Hematopoietic multipotent progenitor cell (in vitro differentiated cells): ENCODE measurements at places on chromosomes 7 and 10.

DNA sequence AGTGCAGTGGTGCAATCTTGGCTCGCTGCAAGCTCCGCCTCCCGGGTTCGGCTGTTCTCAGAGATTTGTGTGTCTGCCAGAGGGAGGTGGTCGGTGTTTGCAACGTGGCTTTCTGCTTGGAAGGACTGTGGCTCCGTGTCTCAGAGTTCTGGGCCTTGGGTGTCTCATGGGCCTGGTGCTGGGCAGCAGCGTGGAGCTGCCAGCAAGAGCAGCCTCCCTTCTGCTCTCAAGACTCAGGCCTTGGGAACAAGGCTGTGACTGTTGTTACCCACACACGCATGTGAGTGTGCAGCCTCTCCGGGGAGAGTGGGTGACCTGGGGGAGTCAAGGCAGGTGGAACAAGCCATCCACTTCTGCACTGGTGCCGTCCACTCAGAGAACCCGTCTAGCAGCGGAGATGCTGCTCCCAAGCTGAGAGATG, 52.0 kb downstream of the VIPR2 start:
- no peak for DNase-seq

- DNase-seq = no peak
Observed at GRCh38 chr10:4483811-4484210, 342.2 kb upstream of the AKR1E2 start.

GRCh38 chr10:51800121-51800520, 100.7 kb upstream of the CSTF2T start:
- no peak for DNase-seq

DNA sequence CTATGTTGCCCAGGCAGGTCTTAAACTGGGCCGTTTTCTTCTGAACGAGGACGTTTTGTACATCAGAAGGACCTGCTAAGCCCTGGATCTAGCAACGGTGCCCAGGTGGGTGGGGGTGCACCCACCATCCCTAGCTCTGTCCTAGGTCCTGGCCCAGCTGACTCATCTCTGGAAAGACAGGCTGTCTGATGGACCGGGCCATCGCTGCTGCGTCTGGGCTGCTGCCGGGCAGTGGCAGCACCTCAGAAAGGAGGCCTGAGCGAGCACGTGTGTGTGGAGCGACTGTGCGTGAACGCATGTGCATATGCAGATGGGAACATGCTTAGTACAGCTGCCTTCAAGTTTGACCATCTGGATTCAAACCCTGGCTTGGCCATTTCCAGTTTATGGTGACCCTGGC, 7.3 kb upstream of the ELFN1 start:
- no peak for DNase-seq

GRCh38 chr7:127654404-127655394, 2.7 kb downstream of the SND1 start:
- DNase-seq = no peak

DNA sequence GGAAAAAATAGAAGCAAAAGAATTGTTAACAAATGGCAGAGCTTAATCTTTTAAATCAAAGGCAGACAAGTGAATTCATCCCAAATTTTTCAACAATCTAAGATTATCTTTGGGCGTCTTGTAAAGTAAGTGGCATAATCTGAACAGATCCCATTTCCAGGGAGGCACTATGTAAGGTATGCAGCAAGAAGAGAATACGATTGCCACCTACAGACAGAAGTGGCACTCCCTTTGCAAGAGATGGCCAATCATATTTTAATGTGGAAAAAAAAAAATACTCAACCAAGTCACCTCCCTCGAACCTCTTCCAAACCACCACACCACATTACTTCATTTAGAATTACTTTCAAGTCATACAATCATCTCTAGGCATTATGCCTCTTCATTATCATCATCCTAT, 4.0 kb downstream of the GFRA1 start:
- DNase-seq = no peak

DNA sequence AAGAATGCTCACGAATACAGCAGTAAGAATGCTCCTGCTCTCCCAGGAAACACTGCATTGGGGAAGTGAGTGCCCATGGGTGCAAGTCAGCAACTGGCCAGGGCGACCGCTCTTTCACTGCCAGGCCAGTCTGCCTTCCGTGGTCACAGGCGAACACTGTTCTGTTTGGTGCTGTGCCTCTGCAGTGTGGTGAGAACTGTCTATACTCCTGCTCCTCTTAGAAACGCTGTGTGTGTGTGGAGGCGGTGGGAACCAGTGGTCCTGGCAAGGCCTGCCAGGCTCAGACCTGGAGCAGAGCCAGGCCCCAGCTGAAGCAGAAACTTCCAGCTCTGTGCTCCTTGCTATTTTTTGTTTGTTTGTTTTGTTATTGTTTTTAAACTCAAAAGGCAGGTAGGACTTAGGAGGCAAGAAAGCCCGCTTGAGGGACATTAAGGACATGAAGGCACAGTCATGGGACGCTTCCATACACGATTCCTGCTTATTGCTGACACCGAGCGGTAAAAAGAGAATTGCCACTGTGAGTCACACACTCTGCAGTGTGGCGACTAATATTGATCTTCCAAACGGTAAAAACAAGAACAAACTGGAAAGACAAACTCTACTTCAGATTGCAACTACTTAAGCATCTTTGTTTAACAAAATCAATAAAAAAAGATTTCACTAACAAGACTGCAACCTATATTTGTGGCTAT, 430.8 kb downstream of the DNAJB6 start:
- no peak for DNase-seq

DNA sequence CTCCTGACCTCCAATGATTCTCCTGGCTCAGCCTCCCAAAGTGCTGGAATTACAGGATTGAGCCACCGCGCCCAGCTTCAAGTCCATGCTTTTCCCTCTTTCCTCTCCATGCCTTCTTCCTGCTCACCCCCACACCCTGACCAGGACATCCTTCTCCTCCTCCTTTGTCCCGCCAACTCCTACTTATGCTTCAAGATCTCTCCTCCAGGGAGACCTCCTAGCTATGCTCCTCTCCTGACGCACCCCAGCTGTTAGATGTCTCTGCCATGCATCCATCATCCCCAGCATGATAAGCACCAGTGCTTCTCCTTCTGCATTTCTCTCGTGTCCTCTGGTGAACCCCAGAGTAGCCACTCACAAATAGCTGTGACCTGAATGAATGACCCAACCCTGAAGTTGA, 21.1 kb downstream of the SRRM3 start:
- DNase-seq = no peak

DNA sequence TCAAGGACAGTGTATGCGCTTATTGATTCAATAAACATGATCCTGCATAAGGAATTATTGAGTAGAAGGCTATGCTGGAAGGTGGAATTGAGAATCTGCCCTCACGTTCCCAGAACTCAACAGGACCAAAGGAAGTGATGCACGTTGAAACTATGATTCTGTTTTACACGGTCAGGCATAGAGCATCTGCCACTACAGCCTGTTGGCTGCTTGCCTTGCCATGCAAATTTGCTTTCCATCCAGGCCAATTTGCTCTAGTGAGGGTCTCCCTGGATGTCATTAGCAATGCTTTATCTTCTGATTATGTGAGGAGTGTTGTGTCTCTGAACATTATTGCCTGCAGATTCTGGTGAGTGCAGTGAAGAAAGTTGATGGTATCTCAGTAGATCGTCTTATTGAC, 132.9 kb downstream of the ADRA2A start:
- no peak for DNase-seq

DNA sequence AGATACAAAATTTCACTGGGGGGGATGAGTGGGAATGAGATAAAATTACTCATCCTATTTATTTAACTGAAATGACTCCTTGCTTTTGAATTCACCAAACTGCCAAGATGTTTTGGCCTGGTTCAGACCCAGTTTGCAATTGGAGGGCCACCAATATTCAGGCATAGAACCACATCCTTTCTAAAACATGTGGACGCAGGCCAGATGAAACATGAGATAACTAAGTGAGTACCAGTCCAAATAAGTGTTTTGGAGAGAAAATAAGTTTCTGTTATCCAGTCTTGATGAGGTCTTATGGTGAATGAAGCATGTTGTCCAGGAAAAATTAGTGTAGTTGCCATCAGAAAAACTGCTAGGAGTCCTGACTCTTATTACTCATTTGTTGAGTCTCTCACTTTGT, 36.3 kb upstream of the PDK4 start:
- no peak for DNase-seq
